ENCODE measurements at places on chromosomes 7 and 10. TPM values are rescaled to one million over a fixed set of nuclear protein-coding genes. Genes with fewer than 3 reads are reported as not detected.

The PALD1 gene
- 15.9 TPM for total RNA-seq

The C7orf57 gene
- 0.09 TPM for total RNA-seq

The ARMC3 gene
- total RNA-seq: not detected

DNA sequence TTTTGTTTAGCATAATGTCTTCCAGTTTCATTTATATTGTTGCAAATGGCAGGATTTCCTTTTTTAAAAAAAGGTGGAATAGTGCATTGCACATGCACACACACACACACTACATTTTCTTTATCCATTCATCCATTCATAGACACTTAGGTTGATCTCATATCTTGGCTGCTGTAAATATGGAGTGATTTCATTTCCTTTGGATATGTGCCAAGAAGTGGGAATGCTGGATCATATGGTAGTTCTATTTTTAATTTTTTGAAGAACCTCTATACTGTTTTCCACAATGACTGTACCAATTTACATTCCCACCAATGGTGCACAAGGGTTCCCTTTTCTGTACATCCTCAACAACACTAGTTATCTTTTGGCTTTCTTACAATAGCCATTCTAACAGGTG is 68.9 kb downstream of the EBLN1 start:
- peak; percentile 84 for DNase-seq

DNA sequence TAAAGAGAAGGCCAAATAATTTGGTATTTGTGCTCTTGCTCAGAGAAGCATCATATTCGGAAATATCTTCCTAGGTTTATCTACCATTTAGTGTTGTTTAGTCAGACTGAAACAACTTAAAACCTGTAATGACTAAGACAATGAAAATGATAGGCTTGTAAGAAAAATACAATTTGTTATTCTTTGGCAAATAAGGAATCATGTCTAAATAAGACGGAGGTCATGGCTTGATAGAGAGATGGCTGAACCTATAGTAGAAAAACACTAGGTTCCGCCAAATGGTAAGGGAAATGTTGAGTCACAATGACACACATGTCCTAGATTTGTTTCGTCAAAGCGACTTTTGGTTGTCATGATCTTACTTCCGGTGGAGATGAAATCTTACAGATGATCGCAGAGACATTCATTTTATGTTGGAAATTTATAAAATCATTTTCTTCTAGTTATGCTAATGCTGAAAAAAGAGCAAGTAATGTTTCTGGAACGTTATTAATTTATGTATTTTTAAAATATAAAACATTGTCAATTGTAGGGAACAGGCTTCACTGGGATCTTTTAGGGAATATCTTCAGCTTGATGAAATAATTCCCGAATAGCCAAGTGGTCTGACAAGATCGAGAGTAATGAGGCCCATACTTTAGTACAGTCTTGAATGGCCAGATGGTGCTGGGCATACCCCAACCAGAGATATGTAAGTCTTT is 1.0 kb downstream of the SRGN start:
- peak; percentile 46 for DNase-seq

DNA sequence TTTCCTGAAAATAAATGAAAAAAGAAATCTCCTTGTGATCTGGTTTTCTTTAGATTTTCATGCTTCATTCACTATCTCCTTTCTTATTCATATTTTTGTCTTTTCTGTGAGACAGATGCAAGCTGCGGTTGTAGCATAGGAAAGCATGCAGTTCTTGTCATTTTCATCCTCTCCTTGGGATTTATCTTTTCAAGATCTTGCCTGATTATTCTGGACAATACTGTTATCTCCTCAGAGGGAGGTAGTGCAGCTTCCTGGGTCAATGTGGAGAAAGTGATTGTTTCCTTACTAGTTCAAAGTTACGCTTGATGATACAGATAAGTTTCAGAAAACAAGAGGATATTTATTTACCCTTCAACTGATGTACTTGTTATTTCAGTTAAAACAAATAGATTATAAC is 114.6 kb downstream of the CPED1 start:
- no peak for DNase-seq
